ENCODE measurements at places on chromosomes 11 and 22. TPM values are rescaled to one million over a fixed set of nuclear protein-coding genes. Genes with fewer than 3 reads are reported as not detected.

DNA sequence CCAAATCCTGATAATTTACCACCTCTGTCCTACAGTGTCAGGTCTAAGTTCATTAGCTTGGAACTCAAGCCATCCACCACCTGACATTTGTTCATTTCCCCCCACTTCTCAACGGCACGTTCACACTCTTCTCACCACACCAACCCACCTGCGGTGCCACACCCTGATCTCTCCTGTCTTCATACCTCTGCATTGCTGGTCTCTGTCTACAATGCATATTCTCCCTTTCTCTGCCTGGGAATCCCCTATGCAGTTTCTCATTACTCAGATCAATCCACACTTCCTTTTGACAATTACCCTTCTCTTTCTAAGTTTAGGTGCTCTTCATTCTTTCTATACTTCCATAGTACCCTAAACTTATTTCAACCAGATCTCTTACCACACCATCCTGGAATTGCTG is 20.4 kb upstream of the EMSY start:
- DNase-seq = no peak

DNA sequence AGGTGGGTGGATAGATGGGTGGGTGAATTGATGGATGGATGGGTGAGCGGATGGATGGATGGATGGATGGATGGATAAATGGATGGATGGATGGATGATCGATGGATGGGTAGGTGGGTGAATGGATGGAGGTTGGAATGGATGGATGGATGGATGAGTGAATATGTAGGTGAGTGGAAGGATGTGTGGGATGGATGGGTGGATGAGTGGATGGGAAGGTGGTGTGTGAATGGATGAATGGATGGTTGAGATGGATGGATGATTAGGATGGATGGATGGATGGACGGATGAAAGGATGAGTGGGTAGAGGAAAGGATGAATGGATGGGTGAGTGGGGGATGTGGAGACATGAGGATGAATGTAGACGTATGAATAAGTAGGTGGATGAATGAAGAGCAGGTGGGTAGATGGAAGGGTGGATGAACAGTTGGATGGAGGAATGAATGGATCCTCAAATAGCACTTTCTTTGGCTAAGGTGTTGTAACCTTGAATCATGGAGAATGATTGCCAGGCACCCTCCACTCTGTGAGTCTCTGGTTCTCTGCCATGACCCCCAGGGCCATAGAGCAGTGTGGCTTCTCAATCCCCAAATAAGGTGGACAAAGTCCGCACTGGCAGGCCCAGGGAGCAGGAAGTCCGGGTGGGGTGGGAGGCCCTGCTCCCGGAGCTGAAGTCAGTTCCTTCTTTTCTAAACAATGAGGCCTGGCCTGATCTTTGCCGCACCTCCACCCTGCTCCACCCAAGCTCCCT is 36.9 kb downstream of the IGF2 start:
- DNase-seq = no peak

- peak; percentile 9 for DNase-seq
Observed at GRCh38 chr22:31451709-31452571, 37.7 kb downstream of the EIF4ENIF1 start.

- no peak for DNase-seq
Observed at GRCh38 chr11:7439746-7440320, 45.5 kb upstream of the OLFML1 start.

- DNase-seq = no peak
Observed at GRCh38 chr11:24567380-24567779, 70.5 kb downstream of the LUZP2 start.

DNA sequence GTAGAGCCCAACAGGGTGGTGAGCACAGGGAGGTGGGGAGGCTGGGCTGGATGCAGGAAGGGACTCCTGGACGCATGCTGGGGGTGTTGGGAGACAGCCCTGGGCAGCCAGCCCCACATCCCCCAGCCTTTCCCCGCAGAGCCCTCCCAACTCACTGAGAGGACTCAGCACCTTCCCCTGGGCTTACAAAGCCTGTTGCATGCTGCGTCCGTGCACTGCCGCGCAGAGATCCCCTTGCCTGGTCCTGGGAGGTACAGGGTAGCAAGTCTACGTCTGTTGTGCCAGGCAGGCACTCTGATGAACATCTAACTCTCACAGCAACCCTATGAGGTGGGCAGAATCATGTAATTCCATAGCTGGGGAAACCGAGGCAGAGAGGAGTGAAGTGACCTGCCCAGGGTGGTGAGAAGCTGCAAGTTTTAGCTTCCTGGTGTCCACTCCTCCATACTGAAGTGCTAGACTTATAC is 33.9 kb upstream of the TCF20 start:
- DNase-seq = no peak

GRCh38 chr11:30889143-30889794 is 303.1 kb upstream of the MPPED2 start:
- no peak for DNase-seq

DNA sequence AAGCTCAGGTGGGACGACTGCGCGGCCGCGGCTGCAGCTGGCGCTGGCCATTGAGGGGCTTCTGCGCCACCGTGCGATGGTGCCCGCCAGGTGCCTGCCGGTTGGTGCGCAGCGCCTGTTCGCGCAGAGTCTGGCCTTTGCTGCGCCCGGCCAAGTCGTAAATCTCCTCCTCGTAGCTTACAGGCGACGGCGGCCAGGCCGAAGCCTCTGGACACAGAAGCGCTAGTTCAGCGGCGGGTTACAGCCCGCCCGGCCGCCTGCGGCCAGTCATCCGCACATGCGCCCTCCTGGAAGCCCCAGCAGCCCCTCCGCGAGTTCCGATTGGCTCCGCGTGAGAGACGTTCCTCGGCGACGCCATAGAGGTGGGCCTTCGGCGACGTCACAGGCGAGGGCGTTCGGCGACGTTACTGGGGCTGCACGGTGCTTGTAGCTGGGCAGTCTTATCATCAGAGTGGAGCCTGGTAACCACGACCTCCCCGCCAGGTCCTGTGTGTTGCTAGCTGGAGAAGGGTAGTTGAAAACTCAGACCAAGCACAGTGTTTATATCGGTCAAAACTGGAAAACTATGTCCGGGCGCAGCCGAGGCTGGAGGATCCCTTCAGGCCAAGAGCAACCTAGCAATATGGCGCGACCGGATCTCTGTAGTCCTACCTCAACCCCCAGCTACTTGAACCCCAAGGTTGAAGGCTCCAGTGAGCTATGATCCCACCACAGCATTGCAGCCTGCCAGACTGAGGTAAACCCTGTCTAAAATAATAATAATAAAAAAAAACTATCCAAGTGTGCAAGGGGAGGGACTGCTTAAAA is 265.7 kb downstream of the OR4C45 start:
- no peak for DNase-seq

DNA sequence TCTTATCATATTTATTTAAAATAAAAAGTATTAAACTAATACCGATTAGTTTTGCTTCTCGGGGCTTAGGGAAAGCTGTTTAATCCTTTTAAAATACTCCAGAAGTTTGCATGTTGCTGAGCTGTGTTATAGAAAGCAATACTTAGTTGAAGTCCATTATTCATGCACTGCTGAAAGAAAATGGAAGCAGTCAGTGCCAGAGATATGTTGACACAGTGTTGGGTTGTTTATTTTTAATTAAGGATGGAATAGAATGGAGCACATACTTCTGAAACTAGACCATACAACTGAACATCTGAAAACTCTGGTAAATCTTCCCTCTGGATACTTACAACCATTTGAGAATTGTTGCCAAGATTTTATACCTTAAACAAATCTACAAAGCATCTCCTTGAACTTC is 282.7 kb upstream of the CCDC179 start:
- no peak for DNase-seq

DNA sequence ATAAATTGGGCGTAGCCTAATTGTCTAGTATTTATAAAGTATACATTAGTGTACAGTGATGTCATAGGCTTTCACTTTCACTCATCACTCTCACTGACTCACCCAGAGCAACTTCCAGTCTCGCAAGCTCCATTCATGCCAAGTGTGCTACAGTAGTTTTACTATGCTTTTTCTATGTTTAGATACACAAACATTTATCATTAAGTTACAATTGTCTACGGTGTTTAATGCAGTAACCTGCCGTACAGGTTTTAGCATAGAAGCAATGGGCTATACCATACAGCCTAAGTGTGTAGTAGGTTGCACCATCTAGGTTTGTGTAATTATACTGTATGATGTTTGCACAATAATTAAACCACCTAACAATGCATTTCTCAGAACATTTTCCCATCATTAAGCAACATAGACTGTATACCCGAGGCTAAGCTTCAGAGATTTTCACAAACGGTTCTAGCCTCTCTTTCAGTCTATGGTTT is 17.5 kb downstream of the OR9G1 start:
- no peak for DNase-seq

GRCh38 chr11:47192111-47192510 is 5.9 kb upstream of the PACSIN3 start:
- no peak for DNase-seq

- DNase-seq = no peak
Observed at GRCh38 chr11:63887386-63887999, 29.5 kb downstream of the RCOR2 start.

DNA sequence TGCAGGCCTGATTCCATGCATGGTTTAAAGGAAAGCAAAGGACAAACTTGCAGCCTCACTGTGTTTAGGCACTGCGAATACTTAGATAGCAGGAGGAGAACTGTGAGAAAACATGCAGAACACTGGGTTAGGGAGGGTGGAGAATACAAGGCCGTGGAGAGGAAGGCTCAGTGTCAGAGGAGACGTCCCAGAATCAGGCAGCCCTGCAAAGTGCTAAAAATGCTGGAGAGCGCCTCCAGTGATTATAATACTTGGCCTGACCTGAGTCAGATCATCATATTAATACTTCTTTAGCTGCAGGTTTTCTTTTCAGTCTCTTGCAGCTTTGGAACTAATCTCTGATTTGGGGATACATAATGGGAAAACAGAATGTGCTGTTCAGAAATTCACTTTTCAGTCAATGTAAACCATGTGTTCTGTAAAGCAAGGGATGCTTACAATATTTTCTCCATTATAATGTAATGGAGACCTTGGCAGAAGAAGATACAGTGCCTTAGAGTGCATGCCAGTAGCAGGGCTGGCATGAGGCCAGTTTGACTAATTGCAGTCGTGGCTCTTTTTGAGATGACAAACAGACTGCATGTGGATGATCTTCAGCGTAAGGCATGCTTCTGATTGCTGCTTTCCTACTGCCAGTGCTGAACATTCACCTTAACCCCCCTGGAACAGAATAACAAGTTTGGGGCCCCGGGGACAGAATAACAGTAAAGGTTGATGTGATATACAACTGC is 16.8 kb downstream of the EXT2 start:
- DNase-seq = no peak

DNA sequence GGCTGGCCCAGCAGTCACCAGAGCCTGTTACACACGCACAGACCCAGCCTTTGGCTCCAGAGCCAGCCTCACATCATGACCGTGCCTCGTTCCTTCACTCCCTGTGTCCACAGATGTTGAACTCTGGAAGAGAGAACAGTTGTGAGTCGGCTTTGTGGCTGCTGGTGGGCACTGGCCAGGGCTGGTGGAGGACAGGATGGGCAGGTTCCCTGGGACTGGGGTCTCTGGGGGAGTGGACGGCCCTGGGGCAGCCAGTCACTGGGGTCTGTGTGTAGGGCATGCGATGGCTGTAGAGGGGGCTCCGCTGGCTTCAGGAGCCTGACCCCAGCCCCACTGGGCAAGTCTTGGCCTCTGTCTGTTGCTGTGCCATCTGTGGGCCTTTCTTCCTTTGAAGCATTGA is 1070.1 kb downstream of the BRD1 start:
- DNase-seq = no peak

- DNase-seq = peak; percentile 47
Observed at GRCh38 chr11:73350908-73351636, 25.1 kb upstream of the RELT start.

GRCh38 chr11:60777106-60777505 is 8.0 kb upstream of the MS4A10 start:
- DNase-seq = no peak

DNA sequence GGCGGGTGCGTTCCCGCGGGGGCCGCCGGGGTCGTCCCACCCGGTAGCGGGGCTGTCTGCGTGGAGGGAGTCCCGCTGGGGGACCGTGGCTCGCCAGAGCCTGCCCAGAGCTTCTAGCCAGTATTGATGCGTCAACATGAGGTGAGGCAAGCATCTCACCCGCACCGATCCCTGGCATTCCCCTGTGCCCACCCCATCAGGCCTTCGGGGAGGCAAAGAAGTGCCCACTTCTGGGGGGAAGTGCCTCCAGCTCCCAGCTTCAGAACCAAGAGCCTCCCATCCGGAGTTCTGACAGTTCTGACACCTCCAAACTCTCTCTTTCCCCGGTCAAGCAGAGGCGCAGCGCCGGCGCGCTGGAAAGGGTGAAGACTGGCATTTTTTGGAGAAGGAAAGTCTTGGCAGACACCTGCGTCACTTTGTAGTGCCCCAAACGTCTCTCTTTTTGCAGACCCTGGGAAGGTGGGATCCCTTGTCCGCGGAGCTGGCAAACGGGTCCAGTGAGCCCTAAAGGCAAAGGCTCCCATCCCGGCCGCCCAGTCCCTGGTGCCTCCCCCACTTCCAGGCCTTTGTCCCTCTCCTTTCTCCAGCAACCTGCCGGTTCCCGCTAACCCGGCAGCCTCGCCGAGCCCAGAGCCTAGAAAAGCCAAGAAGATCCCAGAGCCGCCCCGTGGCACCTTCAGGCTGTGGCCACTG is 3.2 kb upstream of the PAX6 start:
- DNase-seq = no peak

GRCh38 chr11:76615950-76616349 is 54.6 kb downstream of the LRRC32 start:
- no peak for DNase-seq

- no peak for DNase-seq
Observed at GRCh38 chr11:118398791-118399559, 2.4 kb upstream of the ATP5MG start.

GRCh38 chr22:45574069-45574703 is 71.5 kb downstream of the FBLN1 start:
- DNase-seq = no peak

- DNase-seq = no peak
Observed at GRCh38 chr11:46279126-46280099, 2.0 kb downstream of the CREB3L1 start.

DNA sequence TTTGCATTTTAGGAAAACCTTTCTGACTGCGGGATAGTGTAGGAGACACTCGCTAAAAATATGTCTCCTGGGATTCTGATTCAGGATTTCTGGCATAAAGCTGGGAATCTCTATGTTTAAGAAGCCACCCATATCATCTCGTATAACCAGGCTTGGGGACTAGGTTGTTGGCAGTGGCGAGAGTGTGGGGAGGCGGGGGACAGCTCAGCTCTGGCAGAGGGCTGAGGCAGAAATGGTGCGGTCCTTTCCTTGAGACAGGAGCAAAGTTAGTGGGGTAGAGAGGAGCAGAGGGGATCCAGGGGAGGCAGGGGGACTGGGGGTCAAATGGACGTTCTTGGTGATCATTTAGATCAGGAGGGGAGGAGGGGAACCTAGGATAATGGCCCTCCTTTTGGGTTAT is 74.3 kb downstream of the TEAD1 start:
- DNase-seq = no peak

The SHANK2 gene
- 26.2 TPM for polyA plus RNA-seq

The C11orf91 gene
- not detected for polyA plus RNA-seq

The ANKK1 gene
- polyA plus RNA-seq = 0.89 TPM

The RASD2 gene
- 2.6 TPM for polyA plus RNA-seq

The LMO2 gene
- 26.9 TPM for polyA plus RNA-seq

The NOX4 gene
- polyA plus RNA-seq = 45.2 TPM

The ARRB1 gene
- polyA plus RNA-seq = 22.7 TPM

The MYRF gene
- polyA plus RNA-seq = 28.2 TPM

The YPEL1 gene
- 13.9 TPM for polyA plus RNA-seq

The TCP11L1 gene
- polyA plus RNA-seq = 13.2 TPM

The GRAMD1B gene
- 16.0 TPM for polyA plus RNA-seq

The SLC22A12 gene
- 5.6 TPM for polyA plus RNA-seq

The C11orf87 gene
- polyA plus RNA-seq = 0.09 TPM

The APOBEC3F gene
- polyA plus RNA-seq = 7.4 TPM

The C11orf86 gene
- 0.07 TPM for polyA plus RNA-seq

Data from renal pelvis (tissue), 12 donors.